NCI-H82 (cell line): ENCODE measurements at places on chromosomes 1 and 21.

DNA sequence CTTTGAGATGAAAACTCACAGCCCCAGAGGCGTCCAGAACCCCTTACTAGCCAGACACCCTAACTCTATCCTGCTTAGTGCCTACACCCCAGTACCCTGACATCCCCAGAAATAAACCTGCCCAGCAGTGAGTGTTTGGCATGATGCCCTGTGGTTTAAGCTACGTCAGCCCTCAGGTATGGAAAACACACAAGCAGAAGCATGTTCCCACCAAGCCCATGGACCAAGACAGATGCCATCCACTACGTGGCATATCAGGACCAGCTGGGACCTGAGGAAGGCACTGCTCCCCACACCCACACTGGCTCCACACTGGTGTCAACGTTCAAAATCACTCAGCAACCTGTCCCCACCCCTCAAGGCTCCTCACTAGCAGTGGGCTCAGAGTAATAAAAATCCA is 116.4 kb downstream of the SYT2 start:
- DNase-seq, result no peak

DNA sequence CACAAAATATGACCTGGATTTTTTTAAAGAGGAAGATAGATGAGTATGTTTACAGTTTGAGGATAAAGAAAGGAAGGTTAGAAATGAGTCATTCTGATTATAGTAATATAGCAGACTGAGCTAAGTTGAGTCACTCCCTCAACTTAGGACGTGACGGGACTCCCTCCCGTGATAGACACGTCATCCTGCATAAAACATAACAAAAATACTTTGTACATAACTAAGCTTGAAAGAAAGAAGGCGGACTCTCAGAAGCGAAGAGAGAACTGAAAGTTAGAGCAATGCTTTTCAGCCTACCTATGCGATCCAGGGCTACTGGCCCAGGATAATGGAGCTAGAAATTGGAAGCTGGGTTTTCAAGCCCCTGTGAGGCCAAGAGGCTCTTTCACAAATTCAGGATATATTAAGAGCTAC is 53.0 kb upstream of the DESI2 start:
- no peak for DNase-seq

GRCh38 chr1:220879509-220880361 is 492 bp downstream of the HLX start:
- peak; percentile 80 for DNase-seq

GRCh38 chr1:203523667-203524066 is 29.7 kb downstream of the OPTC start:
- DNase-seq, result no peak

GRCh38 chr1:84505493-84506001 is 639 bp upstream of the SPATA1 start:
- DNase-seq, result peak; percentile 83

DNA sequence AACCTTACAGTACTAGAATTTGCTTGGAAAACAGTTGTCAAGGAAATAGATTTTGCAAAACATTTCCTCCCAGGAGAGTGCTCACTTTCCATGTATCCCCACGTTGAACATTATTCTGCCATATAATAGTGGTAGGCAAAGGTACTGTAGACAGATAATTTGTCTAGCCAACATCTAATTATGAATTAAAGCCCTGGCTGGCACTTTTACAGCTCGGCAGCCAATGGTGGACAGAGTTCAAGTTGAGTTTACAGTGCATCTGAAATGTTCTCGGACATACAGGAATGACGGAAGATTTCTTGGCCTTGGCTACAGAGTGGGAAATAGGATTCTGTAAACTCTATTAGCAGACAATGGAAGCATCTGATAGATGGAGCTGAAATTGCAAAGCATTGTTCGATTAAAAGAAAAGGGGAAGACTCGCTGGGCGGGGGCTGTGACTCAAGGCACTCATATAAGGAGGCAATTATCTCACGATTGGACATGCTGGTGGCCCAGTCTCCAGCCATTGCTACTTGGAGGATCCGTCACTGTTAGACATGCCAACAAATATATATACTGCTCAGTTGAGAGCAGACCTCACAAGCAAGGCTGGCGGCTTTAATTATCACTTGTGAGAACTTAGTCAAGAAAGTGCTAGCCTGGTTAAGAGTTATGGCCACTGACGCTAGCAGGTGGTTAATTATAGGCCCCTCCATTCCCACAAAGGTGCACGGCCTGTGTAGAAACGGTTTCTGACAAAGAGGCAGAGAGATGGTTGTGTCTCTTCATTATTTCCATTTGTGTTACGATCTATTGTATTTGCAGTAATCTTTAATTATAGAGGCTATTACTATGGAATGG is 48.0 kb downstream of the MAN1C1 start:
- no peak for DNase-seq

DNA sequence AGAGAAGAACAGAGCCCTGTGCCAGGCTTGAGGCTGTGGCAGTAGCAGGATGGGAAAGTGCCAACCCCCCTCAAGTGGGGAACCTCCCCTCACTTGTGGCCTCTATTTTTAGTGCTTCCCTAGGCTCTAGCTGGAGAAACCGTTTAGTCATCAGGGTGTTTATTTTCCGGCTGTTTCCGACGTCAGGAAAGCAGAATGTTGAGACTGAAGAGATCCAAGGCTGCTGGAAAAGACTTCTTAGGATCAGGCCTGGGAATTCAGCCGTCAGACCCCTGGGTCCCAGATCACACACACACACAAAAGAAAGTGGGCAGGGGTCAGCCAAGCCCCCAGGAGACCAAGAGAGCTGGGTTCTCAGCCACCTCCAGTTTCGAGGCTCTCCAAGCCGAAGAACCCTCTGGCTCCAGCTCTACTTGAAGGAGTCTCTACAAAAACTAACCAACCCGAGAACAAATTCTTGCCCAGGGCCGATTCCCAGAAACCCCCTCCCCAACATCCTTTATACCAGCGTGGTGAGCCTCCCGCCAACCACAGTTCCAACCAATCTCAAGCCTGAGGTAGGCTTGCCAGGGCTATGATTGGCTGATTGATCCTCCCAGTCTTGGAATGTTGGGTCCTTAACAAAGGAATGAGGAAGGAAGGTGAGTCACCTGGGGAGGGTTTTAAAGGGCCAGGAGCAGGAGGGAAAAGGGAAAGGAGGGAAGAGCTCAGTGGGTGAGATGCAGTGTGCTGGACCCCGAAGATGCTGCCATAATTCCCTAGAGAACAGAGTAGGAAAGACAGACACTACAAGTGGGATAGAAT is 2.5 kb upstream of the MEF2D start:
- DNase-seq, result no peak

GRCh38 chr1:195908121-195908520 is 700.1 kb downstream of the KCNT2 start:
- no peak for DNase-seq

GRCh38 chr1:96538111-96538641 is 183.4 kb upstream of the PTBP2 start:
- peak; percentile 5 for DNase-seq

- peak; percentile 58 for DNase-seq
These were observed 224.2 kb upstream of the JUN start for GRCh38 chr1:59007820-59008598.

DNA sequence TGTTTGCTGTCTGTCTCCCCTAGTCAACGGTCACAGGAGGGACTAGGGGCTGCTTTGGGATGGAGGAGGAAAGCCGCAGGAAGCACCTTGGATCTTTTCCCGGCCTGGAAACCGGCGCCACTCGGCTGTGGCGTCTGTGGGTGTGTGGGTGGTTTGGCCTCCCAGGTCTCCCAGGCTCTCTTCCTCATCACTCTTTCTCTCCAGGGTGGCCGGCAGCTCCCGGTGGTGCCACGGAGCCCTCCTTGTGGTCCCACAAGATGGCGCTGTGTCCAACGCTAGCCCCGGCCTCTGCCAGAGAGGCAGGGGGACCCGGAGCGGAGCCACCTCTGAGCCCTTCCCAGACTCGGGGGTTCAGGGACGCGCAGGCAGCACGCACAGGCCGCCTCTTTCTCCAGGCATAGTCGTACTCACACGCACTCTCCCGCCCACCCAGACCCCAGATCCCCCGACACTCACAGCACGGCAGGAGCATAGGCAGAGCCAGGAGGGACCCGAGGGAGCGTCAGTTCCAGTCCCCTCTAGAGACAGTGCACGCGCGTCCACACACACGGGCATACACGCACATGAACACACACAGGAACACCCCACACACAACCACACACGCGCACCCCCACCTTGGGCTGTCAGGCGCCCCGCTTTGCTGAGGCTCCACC is 31.2 kb downstream of the CDCP2 start:
- DNase-seq, result peak; percentile 90
